Renal pelvis (tissue), 12 donors: ENCODE measurements at places on chromosomes 2 and 18. TPM values are rescaled to one million over a fixed set of nuclear protein-coding genes. Genes with fewer than 3 reads are reported as not detected.

DNA sequence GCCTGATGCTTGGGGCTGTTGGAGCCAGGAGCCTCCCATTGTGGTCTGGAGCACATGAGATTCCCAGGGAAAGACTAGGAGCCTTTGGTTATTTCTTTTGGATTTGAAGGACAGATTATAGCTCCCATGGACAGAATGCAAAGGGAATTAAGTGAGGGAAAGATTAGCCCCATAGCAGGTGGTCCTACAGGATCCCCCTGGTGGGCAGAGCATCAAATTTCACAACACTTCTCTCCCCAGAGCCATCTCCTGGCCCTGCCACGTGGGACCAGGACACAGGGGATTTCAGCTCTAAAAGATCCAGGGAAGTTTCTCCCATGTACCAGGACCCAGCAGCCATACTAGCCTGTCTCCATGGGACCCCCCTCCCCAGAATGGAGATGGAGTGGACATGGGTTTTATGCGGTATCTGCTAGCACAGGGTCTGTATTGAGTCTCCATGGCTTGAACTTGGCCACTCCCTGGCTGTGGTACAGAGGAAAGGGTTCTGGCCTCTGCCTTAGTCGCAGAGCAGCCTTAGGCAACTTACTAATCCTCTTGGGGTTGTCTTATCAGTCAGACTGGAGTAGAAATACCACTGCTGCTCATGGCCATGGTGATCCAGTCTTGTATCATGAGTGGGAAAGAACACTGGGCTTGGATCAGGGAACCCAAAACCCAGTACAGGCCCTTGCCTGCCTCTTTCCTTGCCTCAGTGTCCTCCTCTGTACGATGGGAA is 6.8 kb upstream of the PLB1 start:
- DNase-seq: no peak

GRCh38 chr2:111235192-111236015 is 114.7 kb downstream of the BCL2L11 start:
- DNase-seq: no peak

GRCh38 chr2:178234648-178235047 is 40.3 kb downstream of the OSBPL6 start:
- DNase-seq: no peak

DNA sequence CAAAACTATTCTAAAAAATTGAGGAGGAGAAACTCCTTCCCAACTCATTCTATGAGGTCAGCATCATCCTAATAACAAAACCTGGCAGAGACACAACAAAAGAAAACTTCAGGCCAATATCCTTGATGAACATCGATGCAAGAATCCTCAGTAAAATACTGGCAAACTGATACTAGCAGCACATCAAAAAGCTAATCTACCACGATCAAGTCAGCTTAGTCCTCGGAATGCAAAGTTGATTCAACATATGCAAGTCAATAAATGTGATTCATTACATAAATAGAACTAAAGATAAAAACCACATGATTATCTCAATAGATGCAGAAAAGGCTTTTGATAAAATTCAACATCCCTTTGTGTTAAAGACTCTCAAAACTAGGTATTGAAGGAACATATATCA is 63.1 kb downstream of the EHBP1 start:
- no peak for DNase-seq

- DNase-seq: no peak
Measured at GRCh38 chr2:220756653-220757052, 815.5 kb downstream of the EPHA4 start.

DNA sequence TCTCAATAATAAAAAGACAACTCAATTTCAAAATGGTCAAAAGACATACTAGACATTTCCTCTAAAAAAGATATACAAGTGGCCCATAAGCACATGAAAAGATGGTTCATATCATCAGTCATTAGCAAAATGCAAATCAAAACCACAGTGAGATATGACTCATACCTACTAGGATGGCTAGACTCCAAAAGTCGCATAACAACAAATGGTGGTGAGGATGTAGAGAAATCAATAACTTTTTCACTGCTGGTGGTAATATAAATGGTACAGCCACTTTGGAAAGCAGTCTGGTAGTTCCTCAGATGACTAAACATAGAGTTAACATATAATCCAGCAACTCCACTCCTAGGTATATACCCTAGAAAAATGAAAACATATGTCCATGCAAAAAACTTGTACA is 242.3 kb upstream of the NOL4 start:
- no peak for DNase-seq

GRCh38 chr18:28005164-28005563 is 171.8 kb downstream of the CDH2 start:
- no peak for DNase-seq

DNA sequence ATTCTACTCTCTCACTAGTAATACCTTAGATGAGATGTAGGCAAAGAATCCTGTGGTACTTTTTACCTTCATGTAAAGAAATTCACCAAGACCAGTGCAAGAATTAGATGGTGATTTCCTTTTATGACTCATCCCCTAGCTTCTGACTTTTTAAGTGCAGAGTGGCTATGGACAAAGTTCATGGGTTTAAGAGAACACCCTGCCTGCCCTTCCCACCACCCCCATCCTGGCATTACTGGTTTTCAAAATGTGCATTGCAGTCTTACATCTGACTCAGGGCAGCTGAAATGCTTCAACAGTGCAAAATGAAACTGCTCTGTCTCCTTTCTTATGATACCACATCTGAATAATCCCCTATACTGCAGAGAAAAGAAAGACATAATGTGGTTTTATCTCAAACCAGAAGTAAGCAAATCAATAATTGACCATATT is 22.6 kb downstream of the MAIP1 start:
- no peak for DNase-seq

- no peak for DNase-seq
Measured at GRCh38 chr2:192657362-192657761, 462.6 kb upstream of the TMEFF2 start.

- no peak for DNase-seq
Measured at GRCh38 chr2:69805887-69806286, 23.6 kb upstream of the GMCL1 start.

DNA sequence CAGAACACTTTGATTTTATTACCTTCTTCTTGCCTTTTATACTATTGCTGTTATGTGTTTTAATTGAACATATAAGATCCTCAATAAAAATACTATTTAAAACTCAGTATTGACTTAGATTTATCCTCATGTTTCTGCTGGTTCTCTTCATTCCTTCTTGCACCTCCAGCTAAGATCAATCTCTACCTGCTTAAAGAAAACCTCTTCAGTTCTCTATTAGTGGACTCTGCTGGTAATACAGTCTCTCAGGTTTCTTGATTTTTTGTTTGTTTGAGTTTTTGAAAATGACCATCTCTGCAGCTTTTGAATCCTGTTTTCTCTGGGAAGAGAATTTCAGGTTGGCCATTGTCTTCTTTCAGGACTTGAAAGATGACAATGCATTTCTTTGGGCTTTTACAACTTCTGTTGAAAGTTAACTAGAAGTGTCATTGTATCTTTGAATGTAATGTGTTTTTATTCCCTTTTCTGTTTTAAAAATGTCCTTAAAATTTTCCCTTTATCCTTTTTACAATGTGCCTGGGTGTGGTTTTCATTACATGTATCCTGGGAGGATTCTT is 29.8 kb upstream of the TMEM131 start:
- DNase-seq: no peak

DNA sequence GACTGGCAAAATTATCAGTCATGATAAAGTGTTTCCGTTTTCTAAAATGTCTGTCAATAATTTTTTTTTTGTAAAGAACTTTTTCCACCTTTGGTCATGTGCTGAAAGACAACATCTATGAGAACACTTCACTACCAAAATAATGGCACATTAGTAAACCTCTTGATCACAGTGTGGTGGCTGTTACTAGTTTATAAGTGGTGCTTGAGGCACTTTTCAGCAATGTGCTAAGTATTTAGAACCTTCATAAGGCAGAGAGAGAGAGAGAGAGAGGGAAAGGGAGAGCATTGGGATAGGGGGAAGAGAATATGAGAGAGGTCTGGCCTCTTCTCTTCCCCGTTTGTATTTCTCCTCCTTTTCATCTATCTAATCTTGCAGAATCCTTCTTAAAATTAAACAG is 1.1 kb upstream of the NYAP2 start:
- no peak for DNase-seq

DNA sequence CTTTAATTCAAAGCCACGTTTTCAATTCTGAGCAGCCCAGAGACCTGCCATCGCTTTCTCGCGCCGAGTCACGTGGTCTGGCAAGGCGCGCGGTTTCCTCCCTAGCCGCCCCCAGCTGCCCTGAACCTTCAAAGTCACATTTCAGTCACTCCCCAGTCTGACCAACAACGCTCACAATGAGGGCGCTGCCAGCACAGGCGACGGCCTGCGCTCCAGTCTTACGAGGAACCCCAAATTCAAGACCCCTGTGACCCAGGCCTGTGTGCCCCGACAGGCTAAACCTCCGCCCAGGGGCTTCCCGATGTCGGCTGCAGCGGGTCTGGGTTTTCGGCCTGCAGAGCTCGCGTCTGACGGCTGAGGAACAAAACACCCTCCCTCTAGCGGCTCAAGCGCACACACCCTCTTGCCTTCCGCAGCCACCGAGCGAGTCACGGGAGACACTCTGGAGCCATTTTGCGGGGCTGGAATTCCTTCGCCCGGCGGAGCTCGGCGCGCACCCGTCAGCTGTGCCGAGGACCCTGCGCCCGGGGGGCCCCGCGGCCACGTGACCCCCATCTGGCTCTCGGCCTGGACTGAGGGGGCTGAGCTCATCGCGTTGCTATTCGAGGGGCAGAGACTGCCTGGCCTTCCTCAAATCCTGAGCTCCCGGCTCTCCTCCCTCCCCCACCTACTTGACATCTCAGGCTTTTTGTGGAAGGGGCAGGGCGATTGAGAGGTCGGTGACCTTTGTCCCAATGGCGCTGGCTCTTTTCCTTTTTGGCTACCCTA is 69.9 kb upstream of the ITGB6 start:
- peak; percentile 92 for DNase-seq

DNA sequence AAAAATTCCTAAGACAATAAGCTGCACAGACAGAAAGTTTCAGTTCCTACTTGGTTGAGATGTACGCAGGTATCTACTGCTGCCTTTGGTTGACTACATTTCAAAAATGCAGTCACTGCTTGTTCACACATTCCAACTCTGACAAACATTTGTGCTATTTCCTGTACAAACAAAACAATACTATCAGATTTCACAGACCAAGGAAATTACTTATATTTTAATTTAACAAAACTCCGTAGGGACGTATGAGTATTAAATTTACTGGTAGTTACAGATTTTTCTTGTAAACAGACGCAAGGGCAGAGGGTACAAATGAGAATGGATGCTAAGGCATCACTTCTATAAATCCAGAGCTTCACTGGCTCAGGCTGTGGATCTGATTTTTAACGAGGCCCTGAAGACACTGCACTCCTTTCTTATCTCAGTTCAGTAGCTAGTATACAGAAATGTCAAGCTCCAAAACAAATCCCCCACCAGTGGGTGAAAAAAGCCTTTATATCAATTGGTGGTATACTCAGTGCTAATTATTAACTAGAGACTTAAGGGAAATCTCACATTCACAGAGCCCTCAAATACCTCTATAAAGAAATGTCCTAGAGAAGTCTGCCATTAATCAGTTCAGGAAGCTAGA is 31.7 kb upstream of the TTC32 start:
- DNase-seq: peak; percentile 50

The COL4A3 gene
- polyA plus RNA-seq: 33.6 TPM

The DUSP11 gene
- polyA plus RNA-seq: 35.3 TPM

The DYTN gene
- 0.13 TPM for polyA plus RNA-seq

The ZDBF2 gene
- polyA plus RNA-seq: 7.7 TPM
